GM23248 (cell line): ENCODE measurements at places on chromosomes 13 and 19. TPM values are rescaled to one million over a fixed set of nuclear protein-coding genes. Genes with fewer than 3 reads are reported as not detected.

- H3K4me3 ChIP-seq: no peak overlapping the region
- H3K36me3 ChIP-seq: no peaks in the 10 kb centered on the region
- no peaks in the 10 kb centered on the region for H3K4me1 ChIP-seq
- DNase-seq: no peak
Observed at GRCh38 chr13:106772006-106772601, 204.2 kb upstream of the ARGLU1 start.

GRCh38 chr13:23086968-23087623 lies 93.7 kb upstream of the SGCG start:
- DNase-seq: no peak
- no peak overlapping the region for H3K4me3 ChIP-seq
- no peaks in the 10 kb centered on the region for H3K4me1 ChIP-seq
- H3K36me3 ChIP-seq: no peaks in the 10 kb centered on the region
- H3K27ac ChIP-seq: no peak overlapping the region

DNA sequence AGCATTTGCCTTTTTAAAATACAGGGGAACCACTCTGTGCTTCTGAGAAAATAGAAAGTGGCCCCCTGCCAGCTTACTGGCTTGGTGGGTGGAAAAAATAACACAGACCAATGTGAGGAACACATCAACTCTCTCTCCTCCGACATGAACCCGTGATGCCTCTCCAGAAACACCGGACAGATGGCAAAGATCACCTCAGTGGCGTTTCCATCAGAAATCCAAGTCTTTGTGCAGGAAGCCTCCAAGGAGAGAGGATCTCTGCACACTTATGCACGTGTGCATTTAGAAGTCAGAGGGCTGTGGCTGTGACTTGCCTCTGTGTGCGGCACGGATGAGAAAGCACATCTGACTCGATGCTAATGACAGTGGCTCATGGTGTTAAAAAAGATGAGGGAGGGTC lies 112.3 kb upstream of the KLF12 start:
- H3K4me1 ChIP-seq: peaks cover 48% of the 10 kb centered on the region
- no peak overlapping the region for H3K27ac ChIP-seq
- H3K27me3 ChIP-seq: no peaks in the 10 kb centered on the region
- no peaks in the 10 kb centered on the region for H3K36me3 ChIP-seq

- H3K36me3 ChIP-seq: no peaks in the 10 kb centered on the region
- H3K4me1 ChIP-seq: peaks cover 11% of the 10 kb centered on the region; the same call in 1 of the 2 replicates
- H3K27ac ChIP-seq: no peak overlapping the region
- no peaks in the 10 kb centered on the region for H3K27me3 ChIP-seq
Observed at GRCh38 chr13:47408546-47409319, 511.9 kb upstream of the HTR2A start.

Gene IGLON5
- not detected in 2 replicates for total RNA-seq

Gene CYP4F2
- total RNA-seq: not detected in 2 replicates

DNA sequence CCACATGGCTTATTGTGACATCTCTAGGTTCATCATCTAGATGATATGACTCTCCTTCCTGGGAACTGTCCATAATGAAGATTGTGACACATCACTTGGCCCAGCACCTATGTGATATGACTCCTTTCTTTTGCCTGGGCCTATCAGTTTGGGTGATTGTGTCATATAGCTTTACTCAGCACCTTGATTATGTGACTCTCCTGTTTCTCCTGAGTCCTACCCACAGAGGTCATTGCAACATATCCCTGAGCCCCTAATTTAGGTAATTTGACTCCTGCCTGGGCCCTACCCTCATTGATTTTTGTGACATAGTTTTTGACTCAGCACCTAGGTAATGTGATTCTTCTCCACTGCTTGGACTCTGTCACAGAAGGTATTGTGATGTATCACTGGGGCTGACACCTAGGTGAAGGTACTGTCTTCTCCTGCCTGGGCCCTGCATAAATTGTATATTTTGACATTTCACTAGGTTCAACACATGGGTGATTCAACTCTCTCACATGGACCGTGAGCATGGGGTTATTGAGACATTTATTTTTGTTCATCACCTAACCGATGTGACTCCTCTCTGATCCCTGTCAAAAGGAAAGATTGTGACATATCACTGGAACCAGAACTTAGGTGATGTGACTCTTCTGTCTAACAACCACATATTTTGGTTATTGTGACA lies 26.2 kb upstream of the ZNF254 start:
- no peak overlapping the region for H3K27ac ChIP-seq
- 0 out of 2 replicates have a peak, but pooled peaks cover 1% of the 10 kb centered on the region for H3K36me3 ChIP-seq
- H3K4me1 ChIP-seq: no peaks in the 10 kb centered on the region
- H3K4me3 ChIP-seq: no peak overlapping the region
- DNase-seq: peak; percentile 66

Gene CLEC4G
- total RNA-seq: not detected in 2 replicates

- H3K27ac ChIP-seq: no peak overlapping the region
- H3K4me3 ChIP-seq: no peak overlapping the region
- H3K27me3 ChIP-seq: no peaks in the 10 kb centered on the region
- DNase-seq: no peak
- no peaks in the 10 kb centered on the region for H3K4me1 ChIP-seq
- no peaks in the 10 kb centered on the region for H3K36me3 ChIP-seq
Observed at GRCh38 chr19:32866564-32867265, 2.9 kb downstream of the SLC7A9 start.

- no peak overlapping the region for H3K27ac ChIP-seq
- DNase-seq: no peak
- H3K36me3 ChIP-seq: no peaks in the 10 kb centered on the region
Observed at GRCh38 chr13:21956666-21957065, 285.8 kb downstream of the FGF9 start.

Gene C1QTNF9B
- not detected in 2 replicates for total RNA-seq

GRCh38 chr19:49773663-49774350 lies 7.0 kb downstream of the AP2A1 start:
- no peaks in the 10 kb centered on the region for H3K27me3 ChIP-seq
- no peaks in the 10 kb centered on the region for H3K36me3 ChIP-seq
- 0 out of 2 replicates have a peak overlapping the region, but pooled peaks have one; percentile 6 for H3K27ac ChIP-seq

- H3K27ac ChIP-seq: no peak overlapping the region
- H3K36me3 ChIP-seq: no peaks in the 10 kb centered on the region
- no peak overlapping the region for H3K4me3 ChIP-seq
- H3K4me1 ChIP-seq: no peaks in the 10 kb centered on the region
Observed at GRCh38 chr13:110027470-110028240, 241.3 kb upstream of the IRS2 start.

- no peaks in the 10 kb centered on the region for H3K27me3 ChIP-seq
- peaks cover 10% of the 10 kb centered on the region for H3K4me1 ChIP-seq
- H3K4me3 ChIP-seq: no peak overlapping the region
- no peaks in the 10 kb centered on the region for H3K36me3 ChIP-seq
- peak; percentile 31 for DNase-seq
- no peak overlapping the region for H3K27ac ChIP-seq
Observed at GRCh38 chr13:28147495-28147894, 9.2 kb downstream of the PAN3 start.

Gene CGB5
- not detected in 2 replicates for total RNA-seq
